Mesothelial cell of epicardium (in vitro differentiated cells): ENCODE measurements at places on chromosomes 11 and 22.

DNA sequence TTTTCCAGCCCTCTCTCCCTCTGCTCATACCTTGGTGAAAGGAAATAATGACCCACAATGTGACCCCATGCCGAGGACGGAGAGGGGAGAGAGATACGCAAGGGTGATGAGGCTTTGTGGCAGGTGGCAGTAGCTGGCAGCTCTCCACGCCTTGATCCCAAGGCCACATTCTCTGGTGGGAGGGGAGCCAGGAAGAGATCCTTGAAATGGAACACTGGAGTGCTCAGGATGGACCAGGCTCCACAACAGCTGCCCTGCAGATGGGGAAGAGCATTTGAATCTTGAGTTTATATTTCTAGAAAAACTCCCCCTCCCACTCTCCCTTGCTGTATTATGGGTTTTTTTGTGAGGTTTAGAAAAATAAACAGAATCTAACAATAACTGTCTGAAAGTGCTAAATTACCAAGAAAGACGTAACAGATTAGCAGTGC lies 61.6 kb upstream of the CDON start:
- no peak for DNase-seq

- DNase-seq: no peak
Observed at GRCh38 chr11:70319396-70320076, 49.0 kb downstream of the PPFIA1 start.

DNA sequence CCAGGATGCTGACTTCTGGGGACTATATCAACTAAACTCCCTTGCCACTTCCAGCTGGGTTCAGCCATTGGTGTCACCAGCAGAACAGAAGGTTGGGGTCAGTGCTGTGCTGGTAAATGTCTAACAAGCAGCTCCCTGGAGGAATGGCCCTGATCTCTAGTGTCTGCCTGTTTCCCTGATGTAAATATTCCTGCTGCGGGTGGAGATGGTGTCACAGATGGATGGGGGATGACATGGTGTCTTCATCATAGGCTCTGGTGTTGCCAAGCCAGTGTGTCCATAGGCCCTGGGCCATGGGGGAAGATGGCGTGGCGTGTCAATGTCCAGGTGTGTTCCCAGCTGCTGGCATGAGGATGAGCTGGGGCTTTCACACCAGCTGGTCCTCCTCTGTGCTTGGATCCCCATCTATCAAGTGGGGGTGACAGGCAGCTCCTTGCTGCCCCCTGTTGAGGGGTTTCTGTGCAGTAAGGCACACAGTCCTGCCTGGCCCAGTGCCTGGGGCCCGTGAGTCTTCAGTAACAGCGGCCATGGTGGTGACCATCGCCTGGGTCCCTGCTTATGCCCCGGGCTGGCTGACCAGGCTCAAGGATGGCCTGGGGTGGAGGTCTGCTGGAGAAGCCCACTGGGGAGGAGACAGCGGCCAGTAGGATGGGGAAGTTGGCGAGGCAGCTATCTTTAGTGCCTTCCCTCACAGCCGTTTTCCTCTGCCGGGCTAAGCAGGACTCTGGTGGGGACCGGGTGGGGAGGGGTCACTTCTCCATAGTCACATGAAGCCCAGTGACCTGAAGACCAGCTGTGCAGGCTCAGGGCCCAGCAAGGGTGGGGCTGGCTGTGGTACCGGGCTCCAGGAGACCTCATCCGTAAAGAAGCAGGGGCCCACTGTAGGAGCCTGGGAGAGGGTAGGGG lies 12.7 kb downstream of the RPL3 start:
- no peak for DNase-seq

- DNase-seq: no peak
Observed at GRCh38 chr22:39723463-39723862, 152.9 kb downstream of the CACNA1I start.

DNA sequence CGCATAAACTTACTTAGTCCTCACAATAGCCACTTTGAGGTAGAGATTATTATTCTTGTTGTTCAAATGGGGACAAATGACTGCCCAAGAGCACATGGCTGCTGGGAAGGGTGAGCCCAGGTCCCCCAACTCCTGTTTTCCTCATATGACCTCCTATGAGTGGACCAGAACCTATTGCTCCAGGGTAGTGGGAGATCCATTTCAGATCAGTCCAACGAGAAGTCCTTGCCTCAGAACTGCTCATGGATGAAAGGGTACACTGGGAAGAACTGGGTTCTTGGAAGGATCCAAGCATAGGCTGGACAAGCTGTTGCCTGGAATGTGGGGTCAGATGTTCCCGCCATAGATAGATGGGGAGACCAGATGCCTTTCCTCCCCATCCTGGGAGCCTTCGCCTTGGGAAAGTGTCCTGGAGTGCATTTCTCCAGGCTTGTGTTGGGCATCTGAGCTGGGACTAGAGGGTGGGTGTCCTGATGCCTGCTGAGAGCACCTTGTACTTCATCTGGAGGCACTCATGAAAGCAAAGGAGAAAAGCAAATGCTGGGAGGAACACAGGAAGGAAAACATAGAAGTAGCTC lies 146.3 kb upstream of the B3GAT1 start:
- no peak for DNase-seq

DNA sequence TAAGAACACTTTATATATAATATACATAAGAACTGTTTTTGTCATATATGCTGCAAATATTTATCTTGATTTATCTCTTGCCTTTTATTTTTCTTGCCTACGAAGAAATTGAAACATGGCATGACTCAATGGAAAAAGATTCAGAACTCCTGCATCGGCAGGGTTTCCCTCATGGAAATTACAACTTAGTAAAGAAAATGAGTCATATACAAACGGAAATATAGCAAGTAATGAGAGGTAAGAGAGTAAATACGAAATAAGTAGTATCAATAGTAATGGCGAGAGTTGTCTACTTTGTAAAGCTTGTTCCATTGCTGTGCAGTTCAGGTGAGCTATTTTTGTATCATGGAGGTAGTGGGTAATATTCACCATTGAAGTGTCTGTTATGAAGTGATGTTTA lies 350.4 kb downstream of the DDX10 start:
- no peak for DNase-seq

DNA sequence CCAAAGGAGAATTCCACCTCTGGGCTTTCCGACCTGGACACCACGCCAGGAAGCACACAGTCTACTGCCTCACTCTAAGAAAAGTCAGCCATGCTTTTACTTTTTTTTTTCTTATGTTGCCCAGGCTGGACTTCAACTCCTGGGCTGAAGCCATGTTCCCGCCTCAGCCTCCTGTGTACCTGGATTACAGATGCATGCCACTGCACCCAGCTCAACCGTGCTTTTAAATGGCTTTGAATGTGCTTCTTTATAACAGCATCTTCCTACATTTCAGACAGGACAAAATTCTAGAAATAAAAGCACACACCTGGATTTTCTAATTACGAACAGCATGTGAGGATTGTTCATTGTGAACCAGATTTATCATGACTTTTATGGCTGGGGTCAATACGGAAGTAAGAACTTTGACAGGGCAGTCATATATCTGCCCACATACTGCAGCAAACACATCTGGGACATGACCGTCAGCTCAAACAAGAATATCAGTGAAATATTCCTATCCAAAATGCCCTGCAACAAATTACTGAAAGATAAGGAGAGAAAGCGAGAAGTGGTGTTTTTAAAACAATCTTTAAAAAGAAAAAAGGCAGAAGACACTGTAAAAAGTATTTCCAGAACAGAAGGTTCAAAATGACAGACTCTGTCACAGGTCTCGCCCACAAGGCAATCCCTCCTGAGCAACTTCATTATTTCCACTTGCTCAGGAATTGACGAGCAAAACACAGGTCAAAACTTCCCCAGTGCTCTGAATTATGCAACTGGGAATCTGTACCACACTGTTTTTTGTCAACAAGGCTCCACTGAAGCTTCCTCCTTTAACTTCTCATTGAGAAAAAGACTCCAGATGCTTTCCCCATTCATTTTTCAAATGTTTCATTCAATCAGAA lies 42.1 kb downstream of the PACSIN2 start:
- DNase-seq: no peak

GRCh38 chr11:119749006-119749565 lies 20.1 kb upstream of the NECTIN1 start:
- no peak for DNase-seq
